RPMI8226 (cell line): ENCODE measurements at places on chromosomes 4 and X.

DNA sequence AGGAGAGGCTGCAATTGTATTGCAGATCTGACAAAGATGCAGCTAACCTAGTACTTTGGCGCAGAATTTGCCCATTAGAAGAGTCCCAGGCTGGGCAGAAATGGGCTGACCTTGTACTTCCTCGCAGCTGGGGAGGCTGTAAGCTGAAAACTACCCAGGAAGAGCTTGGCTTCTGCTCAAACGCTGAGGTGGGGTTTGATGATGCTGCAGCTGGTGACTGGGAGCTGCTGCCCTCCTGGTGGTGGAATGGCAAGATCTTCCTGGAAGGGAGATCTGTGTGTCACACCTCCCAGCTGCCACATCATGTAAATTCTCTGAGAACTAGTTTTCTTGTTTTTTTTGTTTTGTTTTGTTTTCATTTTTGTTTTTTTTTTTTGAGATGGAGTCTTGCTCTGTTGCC lies 17.4 kb downstream of the CCNG2 start:
- DNase-seq = peak; percentile 65

DNA sequence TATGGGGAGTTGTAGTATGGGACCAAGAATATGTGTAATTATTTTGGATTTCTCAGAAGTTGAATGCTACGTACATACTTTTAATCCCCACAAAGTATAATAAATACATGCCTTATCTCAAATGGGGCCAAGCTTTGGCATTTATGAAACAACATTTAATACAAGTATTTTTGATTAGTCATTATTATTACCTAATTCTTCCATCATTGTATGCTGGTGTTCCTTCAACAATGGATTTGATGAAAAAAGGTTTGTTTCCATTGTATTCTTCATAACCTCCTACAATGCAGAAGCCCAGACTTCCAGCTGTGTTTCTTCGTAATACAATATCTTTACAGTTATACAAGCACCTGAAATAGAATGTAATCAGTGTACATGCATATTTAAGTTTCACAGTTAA lies 83.8 kb downstream of the FIP1L1 start:
- no peak for DNase-seq

- no peak for DNase-seq
Observed at GRCh38 chr4:1380368-1381151, 25.7 kb downstream of the NKX1-1 start.

DNA sequence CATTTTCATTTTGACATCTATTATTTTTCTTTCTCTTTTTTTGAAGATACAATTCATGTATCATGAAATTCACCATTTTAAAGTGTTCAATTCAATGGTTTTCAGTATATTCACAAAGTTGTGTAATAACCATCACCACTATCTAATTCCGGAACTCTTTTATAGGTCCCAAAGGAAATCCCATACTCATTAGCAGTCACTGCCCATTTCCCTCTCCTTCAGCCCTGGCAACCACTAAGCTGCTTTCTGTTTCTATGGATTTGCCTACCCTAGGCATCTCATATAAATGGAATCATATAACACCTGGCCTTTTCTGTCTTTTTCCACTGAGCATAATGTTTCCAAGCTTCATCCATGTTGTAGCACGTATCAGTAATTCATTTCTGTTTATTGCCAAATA lies 3.2 kb upstream of the FGF2 start:
- no peak for DNase-seq

GRCh38 chrX:73965833-73966232 lies 338.1 kb upstream of the ZCCHC13 start:
- no peak for DNase-seq

GRCh38 chrX:7372825-7373525 lies 225.0 kb upstream of the PUDP start:
- no peak for DNase-seq

- DNase-seq = no peak
Observed at GRCh38 chrX:39782276-39782675, 315.5 kb downstream of the BCOR start.

DNA sequence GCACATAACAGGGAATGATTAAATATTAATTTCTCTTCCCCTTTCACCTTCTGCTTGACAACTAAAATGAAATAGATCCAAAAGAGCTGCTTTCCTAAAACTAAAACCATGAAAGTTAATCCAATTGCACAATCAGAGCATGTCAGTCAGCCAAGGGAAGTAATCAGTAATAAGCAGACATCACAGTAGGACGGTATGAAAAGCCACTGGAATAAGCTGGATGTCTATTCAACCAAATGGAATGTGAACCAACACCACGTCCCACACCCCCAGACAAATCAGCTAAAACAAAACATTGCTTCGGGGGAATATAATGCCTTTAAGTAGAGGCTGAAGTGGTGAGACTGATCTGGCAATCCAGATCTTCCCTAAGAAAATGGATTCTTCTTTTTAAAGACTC lies 859.4 kb upstream of the FTHL17 start:
- DNase-seq = no peak

- DNase-seq = no peak
Observed at GRCh38 chr4:28557755-28558154, 1697.1 kb downstream of the STIM2 start.

- no peak for DNase-seq
Observed at GRCh38 chrX:78064152-78064551, 39.9 kb upstream of the PGK1 start.

- no peak for DNase-seq
Observed at GRCh38 chrX:136055651-136056221, 70.5 kb downstream of the SLC9A6 start.

DNA sequence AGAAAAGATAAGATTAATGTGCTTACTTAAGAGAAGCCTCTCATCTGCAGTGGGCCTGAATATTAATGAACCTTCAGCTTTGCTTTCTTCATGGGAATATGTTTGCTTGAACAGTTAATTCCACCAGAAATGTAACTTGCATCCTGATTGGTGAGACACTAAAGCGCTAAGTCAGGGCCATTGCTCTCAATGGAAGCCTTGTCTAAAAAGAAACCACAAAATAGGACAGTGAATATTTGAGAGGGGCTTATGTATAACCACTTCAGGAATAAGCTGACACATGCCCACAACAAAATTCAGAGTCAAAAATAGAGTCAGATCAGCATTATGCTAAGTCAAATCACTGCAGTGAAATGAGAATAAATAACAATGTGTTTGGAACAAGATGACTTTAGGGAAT lies 1125.8 kb downstream of the STIM2 start:
- no peak for DNase-seq

DNA sequence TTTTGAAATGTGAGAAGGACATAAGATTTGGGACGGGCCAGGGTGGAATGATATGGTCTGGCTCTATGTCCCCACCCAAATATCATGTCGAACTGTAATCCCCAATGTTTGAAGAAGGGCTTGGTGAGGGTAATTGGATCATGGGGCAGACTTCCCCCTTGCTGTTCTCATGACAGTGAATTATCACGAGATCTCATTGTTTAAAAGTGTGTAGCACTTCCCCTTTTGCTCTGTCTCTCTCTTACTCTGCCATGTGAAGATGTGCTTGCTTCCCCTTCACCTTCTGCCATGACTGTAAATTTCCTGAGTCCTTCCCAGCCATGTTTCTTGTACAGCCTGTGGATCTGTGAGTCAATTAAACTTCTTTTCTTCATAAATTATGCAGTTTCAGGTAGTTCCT lies 17.5 kb downstream of the MTMR8 start:
- no peak for DNase-seq

GRCh38 chr4:5110901-5111300 lies 59.6 kb downstream of the STK32B start:
- no peak for DNase-seq

DNA sequence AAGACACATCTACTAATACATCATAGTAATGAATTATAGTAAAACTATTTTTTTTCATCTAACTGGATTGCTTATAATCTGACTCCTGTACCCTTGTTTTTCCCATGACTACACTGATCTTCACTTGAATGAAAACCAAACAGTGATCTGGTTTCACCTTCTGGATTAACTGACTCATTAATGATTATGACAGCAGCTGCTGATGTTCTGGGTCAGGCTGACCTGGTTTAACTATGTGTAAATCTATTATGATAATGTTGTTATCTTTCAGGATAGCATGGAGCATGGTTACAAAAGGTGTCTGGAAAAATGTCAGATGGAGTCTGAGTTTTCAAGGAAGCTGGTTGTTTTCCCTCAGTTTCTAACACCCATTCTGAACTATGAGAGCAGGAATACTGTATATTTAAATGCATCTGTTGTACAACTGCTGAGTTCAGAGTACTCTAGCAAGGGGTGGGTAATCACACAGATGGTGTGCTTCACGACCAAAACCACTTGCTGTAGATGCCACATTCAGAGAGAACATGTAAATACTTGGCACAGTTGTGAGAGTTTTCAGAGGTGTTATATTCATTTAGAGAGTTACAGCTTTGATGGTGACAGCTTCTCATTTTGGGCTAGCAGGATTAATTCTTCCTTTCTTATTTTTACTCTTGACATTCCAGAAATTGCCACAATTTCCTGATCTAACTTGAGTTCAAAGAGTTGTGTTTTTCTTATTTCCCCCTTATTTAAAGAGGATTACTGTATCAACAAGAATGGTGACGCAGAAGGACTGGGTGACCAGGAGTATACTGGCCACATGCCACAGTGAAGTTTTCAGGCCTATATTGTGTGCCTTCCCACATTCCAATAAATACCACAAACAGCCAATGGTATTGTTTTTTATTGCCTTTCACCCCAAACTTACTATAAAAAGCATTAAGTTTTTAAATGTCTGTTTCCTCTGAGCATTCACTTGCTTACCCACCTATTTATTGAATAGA lies 249.7 kb upstream of the TET2 start:
- DNase-seq = no peak

DNA sequence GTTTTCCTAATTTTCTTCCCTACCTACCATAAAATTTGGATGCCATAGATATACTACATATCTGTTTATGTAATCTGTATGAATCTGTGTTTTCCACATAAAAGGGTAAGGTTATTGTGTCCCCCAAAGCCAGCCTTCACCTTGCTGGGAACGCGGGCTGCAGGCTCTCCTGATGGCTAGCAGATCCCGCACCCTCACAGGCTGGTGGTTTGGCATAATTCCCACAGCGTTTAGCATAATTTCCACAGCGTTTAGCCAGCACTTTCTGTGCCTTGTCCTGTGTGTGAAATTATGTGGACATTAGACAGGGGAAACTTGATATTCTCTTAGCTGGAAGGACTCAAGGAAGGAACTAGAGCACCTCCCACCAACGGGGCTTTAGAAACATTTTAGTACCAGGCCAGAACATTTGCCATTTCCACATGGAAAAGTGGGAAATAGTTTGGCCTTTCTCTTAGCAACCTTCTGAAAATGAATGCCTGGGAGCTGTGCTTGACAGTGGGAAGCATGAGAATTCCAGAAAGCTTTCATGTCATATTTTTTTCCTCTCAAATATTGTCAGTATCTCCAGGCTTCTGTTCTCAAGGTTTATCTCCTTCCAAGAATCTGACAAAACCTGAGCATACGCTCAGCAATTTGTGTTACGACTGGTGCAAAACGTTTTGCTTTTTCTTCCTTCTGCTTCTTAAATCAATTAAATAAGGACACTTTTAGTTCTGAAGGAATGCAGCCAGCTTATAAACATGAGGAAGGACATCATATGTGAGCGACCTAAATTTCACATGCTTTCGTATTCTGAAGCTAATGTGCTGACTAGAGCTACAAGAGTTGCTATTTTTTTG lies 67.9 kb downstream of the STK32B start:
- no peak for DNase-seq

DNA sequence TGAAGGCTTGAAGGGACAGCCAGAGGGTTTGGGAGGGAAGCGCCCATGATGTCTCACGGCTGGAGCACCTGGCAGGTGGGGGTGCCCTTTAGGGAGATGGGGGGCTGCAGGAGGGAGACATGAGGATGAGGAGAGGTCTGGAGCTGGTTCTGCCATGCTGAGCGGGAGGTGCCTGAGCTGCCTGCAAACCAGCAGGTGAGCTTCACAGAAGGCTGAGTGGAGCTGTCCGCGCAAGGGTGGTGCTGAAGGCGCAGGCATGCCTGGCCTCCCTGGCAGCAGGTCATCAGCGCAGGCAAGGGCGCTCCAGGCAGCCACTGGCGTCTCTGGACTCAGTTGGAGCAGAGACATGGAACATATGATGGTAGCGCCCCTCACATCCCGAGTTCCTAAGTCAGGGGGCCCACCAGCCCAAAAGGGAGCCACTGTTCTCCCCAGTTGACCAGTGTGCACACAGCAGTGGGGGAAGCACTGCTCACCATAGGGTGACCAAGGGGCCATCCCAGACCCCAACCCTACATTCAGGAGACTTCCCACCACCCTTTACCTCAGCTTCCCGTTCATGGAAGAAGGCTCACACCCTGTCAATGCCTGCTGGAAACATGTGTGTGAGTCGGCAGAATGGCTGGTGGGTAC lies 25.8 kb downstream of the ADRA2C start:
- DNase-seq = peak; percentile 70

- no peak for DNase-seq
Observed at GRCh38 chr4:98503676-98504075, 154.7 kb downstream of the TSPAN5 start.

GRCh38 chrX:37921758-37922157 lies 74.4 kb upstream of the DYNLT3 start:
- no peak for DNase-seq

DNA sequence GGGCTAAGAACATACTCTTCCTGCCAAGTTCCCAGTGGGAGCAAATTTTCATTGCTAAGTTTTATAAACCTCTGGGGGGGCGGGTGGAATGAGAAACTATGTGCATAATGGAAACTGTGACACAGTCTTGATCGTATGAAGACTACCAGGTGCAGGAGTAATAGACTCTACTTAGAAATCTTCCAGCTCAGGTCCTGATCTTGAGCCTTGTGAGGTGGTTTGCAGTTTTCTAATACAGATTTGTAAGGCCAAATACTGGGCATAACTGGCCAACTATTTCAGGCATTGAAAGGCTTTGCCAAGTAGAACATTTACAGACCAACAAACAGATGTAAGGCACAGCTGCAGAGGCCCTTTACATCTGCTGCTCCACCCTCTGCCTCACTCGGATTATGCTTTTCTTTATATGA lies 89.7 kb upstream of the CBR4 start:
- DNase-seq = no peak

DNA sequence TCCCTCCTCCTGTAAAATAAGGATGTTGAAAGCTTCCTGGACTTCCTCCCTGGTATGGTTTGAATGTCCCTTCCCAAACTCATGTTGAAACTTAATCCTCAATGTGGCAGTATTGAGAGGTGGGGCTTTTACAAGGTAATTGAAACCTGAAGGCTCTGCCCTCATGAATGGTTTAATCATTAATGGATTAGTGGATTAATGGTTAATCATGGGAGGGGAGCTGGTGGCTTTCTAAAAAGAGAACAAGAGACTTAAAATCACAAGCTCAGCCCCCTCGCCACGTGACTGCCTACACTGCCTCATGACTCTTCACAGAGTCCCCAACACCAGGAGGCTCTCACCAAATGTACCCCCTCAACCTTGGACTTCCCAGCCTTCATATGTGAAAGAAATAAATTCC lies 124.6 kb upstream of the ANXA3 start:
- DNase-seq = no peak

- no peak for DNase-seq
Observed at GRCh38 chr4:97038146-97038516, 1105.1 kb downstream of the STPG2 start.

- no peak for DNase-seq
Observed at GRCh38 chrX:44401151-44401550, 57.7 kb upstream of the EFHC2 start.

GRCh38 chr4:172497321-172497720 lies 671.3 kb upstream of the GALNT7 start:
- no peak for DNase-seq
